Hindlimb muscle (tissue), 1 donor: ENCODE measurements at places on chromosomes 1 and 21.

- DNase-seq, result no peak
These were observed 7.0 kb downstream of the S100B start for GRCh38 chr21:46597896-46598343.

GRCh38 chr1:116139592-116140134, 28.5 kb downstream of the MAB21L3 start:
- DNase-seq, result no peak

DNA sequence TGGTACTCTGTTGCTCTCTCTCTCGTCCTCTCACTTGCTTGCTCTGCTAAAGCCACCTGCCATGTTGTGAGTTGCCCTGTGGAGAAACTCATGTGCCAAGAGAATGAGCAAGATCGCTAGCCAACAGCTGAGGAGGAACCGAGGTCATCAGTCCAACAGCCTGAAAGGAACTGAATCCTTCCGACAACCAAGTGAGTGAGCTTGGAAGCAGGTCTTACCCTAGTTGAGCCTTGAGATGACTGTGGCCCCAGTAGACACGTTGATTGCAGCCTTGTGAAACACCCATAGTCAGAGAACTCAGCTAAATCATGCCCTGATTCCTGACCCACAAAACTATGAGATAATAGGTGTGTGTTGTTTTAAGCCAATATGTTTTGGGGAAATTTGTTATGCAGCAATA, 48.1 kb upstream of the BACH1 start:
- no peak for DNase-seq

DNA sequence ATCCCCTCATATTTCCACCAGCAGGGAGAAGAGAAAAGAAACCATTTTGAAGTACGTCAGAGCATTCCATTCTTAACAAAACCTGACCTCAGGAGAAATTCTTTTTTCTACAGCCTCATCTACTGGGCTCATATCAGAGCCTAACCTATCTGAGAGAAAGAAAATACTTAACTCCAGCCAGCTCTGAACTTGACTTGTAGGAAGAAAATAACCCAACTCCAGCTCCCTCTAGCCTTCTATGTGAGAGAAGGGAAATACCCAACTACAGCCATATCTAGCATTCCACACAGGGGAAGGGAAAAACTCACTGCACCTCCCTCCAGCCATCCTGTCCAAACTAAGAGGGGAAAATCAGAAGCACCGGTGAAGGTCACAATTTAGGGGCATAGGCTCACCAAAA, 57.7 kb downstream of the SPATA6 start:
- DNase-seq, result no peak

- DNase-seq, result no peak
These were observed 23.9 kb downstream of the PKN2 start for GRCh38 chr1:88708011-88708410.

DNA sequence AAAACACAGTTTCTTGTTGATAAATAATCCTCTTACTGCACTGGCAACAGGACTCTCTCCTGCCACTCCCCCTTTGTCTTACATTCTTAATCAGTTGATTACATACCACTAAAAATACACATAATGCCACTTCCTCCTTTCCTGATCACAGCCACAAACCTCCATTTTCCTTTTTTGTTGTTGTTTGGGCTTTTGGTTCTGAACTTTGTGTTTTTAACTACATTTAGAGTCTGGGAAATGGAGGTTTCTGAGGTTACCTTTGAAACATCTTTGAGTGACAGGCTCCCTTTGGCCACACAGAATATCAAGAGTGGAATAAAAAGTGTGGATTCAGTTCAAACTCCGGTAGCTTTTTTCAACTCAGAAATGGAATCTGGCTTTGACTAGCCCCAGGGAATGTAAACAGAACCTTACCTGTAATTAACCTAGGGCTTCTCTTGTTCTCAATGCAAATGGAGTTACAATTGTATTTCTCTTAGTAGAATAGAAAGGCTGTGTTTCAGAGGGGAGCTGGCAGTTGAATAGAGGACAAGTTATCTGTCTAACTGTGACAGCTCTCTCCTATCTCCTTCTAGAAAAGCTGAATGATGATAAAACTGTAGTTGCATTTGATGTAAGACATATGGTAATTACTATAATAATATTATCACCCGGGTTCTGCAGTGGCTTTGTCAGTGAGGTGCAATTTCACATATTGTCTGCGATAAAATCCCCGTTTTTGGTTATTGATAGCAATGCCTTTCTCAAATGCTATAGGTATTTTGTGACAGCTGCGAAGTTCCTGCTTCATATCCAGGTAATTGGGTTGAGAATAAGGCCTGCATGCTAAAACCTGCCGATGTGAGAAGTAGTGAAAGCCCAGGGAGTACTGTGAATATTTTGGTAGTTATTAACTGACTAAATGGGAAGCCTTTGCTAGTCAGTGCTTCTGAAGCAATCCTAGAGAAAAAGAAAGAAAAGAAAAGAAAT, 66.9 kb downstream of the ST6GALNAC5 start:
- no peak for DNase-seq

GRCh38 chr1:3945222-3945621, 45.1 kb upstream of the C1orf174 start:
- DNase-seq, result no peak

DNA sequence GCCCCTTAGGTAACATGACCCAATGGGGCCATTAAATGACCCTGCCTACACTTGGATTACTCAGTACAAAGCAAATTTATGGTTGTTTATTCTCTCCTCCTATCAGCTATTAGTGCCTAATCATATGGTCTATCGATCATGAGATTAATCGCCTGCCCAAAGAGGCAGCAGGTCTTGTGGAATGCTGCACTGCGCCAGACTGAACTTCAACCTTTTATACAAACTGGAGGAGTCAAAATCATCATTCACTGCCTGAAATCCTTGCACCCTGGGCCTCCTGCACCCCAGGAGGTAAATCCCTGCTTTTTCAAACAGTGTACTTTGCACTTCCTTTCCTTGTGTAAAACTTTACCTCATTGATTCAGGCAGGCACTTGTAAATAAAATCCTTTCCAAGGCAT, 69.7 kb downstream of the NFIA start:
- no peak for DNase-seq

- no peak for DNase-seq
These were observed 95.8 kb downstream of the ARHGEF10L start for GRCh38 chr1:17635276-17635675.

DNA sequence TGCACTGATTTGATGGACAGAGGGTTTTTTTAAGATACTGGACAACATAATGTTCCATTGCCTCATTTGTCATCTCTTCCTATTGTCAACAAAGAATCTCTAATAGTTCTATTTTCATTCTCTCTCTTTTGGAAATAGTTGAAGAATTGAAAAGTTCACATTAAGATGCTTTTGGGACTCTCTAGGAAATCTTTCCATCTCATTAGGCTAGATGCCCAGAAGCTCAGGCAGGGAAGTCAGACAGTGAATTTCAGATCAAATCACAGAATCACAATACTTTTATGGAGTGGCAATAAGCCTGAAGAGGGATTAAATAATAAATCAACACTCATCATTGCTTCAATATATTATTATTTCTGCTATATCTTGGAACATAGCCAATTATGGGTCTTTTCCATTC, 29.2 kb downstream of the NEGR1 start:
- peak; percentile 48 for DNase-seq
